Liver (tissue), 10 donors: ENCODE measurements at places on chromosomes 3 and 15. TPM values are rescaled to one million over a fixed set of nuclear protein-coding genes. Genes with fewer than 3 reads are reported as not detected.

DNA sequence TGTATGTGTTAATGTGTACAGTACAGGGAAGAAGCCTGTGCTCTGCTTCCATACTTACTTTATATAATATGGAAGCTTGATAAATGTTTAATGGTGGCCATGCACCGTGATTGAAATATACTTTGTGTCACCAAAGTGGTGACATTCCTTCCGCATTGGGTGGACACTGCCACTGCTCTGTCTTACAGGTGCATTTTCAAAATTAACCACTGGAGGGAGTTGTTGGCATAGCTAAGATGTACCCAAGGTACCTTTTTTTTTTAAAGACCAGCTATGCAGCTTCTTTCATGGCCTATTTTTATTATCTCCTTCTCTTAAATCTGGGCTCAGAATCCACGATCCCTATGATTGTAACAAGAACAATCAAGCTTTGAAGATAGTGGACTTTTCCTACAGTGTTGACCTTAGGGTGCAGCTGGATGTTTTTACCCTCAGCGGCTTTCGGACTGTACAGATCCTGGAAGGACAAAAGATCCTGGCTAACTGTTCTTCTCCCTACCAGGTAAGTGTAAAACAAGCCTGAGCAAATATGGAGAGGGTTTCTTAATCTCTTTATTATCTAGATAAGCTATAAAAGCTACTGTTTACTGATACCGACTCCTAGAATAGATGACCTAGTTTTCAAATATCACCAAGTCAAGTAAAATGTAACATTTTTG lies 21.6 kb upstream of the PAK6 start:
- no peak for DNase-seq

DNA sequence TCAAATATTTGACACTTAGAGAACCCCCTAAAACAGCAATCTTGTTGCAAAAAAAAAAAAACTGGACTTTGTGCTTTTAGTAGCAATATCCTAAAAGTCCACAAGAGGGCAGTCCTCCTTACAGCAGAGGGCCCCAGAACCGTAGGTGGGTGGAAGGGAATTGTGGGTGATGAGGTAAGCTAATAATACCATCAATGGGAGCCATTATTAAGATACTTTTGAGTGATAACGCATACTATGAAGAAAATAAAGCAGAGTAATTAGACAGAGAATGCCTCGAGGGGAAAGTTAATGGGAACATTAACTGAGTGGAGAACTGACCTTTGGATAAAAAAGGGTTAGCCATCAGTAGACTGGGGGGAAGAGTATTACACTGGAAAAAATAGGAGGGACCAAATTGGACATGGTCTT lies 229.9 kb downstream of the THRB start:
- DNase-seq: no peak

Gene LRRC31
- 2.7 TPM for total RNA-seq

Gene CHL1
- total RNA-seq: 8.1 TPM

GRCh38 chr3:157412323-157412855 lies 24.3 kb upstream of the PTX3 start:
- DNase-seq: no peak

DNA sequence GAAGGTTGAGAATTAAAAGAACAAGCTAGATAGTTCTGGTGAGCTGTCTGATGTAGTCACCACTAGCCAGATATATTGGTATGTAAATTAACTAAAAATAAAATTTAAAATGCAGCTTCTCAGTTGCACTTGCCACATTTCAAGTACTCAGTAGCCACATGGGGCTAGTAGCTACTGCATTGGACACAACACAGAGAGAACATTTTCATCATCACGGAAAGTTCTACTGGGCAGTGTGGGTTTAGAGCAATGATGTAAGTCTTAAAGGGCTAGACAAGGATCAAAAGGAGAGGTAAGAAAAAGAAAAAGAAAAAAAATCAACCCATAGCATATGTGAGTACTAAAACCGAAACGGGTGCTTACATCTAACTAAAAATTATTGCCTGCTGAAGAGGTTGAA lies 282.4 kb upstream of the LRRFIP2 start:
- DNase-seq: no peak

Gene CAMK2N2
- not detected for total RNA-seq

Gene LRRN1
- 0.33 TPM for total RNA-seq

DNA sequence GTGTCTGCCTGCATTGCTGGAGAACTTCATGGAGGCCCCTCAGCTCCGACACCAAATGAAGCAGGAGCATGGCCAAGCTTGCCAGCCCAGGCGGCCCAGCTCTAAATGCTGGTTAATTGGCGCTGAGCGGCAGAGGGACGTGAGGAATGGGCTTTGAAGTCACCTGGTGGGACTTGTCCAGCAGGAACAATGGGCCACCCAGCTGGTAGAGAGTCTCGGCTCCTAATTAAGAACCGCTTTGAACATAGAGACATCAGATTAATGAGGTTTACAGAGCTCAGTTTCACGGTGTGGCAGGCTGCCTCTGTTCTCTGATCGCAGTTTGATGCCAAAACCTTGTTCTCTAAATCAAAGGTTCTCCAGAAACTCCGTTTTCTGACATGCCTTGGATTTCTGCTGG lies 77.5 kb upstream of the LINGO1 start:
- DNase-seq: no peak

DNA sequence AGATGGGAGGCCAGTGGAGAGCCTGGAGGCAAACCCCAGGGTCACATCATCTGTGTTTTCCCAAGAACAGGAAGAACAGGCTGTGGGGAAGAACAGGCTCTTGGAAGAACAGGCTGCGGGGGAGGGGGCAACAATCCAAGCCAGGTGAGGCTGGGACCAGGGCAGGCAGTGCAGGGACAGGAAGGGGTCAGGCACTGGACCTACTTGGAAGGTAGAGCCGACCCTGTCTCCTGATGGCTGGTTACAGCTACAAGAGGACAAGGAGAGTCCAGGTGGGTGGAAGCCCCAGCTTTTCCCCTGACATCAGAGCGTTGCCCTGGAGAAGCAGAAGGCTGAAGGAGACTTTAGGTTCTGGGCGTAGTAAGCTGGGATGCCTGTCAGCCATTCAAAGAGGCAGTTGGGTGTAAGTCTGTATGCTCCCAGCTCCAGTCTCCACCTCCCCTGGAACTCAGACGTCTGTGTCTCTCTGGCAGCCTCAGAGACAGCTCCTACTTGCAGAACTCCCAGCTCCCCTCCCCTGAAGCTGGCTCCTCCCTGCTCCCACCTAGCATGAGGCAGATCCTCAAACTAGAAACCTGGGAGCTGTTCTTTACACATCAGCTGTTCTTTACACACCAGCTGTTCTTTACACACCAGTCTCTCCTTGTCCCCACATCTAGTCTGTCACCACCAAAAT lies 130.9 kb downstream of the DNAJB8 start:
- no peak for DNase-seq

DNA sequence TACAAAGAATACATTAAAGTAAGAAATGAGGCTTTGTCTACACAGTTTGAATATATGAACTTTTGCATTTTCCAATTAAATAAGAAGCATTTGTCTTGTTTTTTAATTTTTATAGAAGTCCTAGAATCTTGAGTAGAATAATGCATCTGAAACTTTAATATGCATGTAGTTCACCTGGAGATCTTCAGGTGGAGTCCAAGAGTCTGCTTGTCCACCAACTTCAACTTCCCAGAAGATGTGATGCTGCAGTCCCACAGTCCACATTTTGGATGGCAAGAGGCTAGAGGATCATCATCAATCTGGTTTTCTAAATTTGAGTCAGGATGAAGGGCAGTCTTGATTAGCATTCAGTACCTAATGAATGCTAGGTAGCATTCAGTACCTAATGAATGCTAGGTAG lies 357.6 kb upstream of the SOX2 start:
- DNase-seq: no peak

Gene ETV5
- total RNA-seq: 14.9 TPM

Gene TMCO5A
- total RNA-seq: not detected

Gene ZNF774
- 1.0 TPM for total RNA-seq

DNA sequence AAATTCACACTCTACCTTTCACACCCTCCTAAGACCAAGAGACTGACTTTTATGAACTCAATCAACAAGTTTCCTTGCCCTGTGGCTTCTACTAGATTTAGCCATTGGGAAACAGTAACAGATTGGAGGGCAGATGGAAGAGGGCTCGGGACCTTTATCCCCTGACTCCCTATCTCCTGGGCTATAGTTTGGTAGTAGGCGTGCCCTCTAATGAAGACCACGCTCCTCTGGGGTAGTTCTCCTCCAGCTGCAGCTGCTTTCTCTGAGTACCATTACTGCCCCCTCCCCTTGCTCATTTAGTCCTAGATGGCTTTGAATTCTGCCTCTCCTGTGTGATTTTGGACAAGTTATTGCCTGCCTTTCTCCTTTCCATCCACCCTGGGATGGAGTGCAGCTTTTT lies 33.3 kb downstream of the FMN1 start:
- no peak for DNase-seq

GRCh38 chr3:112078125-112079083 lies 7.8 kb upstream of the C3orf52 start:
- no peak for DNase-seq

Gene KCNH8
- 0.05 TPM for total RNA-seq

DNA sequence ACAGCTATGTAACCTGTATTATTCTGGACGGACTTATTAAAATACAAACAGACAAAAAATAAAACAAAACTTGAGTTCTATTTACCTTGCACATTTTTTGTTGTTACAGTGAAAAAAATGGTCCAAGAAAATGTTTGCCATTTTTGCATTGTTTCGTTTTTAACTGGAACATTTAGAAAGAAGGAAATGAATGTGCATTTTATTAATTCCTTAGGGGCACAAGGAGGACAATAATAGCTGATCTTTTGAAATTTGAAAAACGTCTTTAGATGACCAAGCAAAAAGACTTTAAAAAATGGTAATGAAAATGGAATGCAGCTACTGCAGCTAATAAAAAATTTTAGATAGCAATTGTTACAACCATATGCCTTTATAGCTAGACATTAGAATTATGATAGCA lies 17.1 kb downstream of the LMOD3 start:
- DNase-seq: no peak

GRCh38 chr3:99683876-99684275 lies 45.5 kb downstream of the COL8A1 start:
- no peak for DNase-seq

DNA sequence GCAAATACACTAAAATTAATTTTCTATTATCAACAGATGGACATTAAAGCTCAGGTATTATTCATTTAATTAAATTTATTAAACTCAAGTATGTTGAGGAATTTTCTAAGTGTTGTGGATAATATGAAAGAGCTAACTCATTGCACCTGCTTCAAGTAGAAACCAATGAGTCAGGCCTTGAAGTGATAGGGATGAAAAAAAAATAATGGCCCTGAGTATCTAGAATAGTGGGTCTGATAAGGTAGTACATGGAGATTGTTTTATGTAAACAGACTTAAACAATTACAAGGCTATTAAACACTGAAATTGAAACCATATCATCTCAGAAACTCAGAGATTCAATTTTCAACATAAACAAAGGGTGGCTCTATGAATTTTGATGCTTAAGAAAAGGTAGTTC lies 857.1 kb upstream of the GBE1 start:
- DNase-seq: no peak

GRCh38 chr3:41026394-41027177 lies 172.7 kb upstream of the CTNNB1 start:
- no peak for DNase-seq
